ENCODE measurements at places on chromosomes 3 and 15.

DNA sequence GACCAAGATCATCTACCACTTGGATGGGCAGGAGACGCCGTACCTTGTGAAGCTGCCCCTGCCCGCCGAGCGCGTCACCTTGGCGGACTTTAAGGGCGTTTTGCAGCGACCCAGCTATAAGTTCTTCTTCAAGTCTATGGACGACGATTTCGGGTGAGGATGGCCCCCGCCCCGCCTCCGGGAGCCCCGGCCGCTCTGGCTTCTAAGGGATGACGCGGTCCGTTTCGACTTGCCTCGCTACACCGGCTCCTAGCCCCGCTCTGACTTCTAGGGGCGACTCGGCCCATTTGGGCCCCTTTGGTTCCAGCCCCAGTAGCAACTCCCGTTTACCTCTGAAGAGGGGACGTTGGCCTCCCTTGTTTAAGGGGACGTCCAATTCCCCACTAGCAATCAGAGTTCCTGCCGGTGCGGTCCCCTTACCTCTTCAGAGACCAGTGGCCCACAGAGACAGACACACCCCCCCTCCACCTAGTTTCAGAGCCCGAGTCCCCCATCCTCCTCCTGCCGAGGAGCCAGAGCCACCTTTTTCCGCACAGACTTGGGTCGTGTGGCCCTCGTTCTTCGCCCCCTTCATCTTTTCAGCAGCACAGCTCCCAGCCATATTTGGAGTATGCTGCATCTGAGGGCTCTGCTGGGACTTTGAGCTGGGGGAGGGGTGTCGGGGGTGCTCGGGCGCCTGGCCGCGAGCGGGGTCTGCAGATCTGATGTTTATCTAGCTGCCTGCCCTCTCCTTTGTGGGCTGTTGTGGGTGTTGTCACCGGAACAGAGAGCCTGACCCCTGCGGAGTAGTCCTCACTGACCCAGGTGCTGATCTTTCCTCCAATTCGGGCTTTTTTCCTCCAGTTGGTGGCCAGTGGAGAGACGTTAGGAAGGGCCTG lies 706 bp downstream of the DVL3 start:
- peak; percentile 53 for DNase-seq

- no peak for DNase-seq
These were observed 522.5 kb upstream of the AGTR1 start for GRCh38 chr3:148175214-148175613.

DNA sequence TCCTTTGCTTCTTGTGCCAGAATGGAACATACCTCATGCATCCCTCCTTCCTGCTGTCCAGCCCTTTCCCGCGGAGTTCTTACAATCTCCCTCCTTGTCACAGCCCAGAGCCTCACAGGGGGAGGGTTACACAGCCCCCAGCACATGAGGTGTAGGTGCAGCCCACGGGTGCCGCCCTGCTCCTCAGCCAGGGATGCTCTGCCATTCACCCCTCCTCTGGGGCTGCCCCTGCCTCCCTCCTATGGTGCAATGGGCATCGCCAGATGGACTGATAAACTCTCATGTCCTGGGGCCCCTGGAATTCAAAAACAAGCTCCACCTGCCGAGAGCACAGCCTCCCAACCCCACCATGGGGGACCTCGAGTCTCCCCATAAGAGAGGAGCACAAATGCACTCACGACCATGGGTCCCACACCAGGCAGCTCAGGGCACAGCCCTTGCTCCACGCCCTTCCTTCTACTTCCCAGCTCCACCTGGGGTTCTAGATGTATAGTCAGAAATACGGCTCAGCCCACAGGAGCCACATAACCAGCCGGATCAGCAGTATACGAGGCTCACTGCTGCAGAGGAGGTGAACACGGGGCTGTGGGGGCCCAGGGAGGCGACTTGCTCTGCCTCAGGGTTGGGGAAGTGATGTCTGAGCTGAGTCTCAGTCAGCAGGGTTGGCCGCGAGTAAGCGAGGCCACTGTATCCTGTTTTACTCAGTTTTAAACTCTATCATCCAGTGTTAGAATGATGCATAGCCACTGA lies 269.7 kb upstream of the LYSMD4 start:
- no peak for DNase-seq

DNA sequence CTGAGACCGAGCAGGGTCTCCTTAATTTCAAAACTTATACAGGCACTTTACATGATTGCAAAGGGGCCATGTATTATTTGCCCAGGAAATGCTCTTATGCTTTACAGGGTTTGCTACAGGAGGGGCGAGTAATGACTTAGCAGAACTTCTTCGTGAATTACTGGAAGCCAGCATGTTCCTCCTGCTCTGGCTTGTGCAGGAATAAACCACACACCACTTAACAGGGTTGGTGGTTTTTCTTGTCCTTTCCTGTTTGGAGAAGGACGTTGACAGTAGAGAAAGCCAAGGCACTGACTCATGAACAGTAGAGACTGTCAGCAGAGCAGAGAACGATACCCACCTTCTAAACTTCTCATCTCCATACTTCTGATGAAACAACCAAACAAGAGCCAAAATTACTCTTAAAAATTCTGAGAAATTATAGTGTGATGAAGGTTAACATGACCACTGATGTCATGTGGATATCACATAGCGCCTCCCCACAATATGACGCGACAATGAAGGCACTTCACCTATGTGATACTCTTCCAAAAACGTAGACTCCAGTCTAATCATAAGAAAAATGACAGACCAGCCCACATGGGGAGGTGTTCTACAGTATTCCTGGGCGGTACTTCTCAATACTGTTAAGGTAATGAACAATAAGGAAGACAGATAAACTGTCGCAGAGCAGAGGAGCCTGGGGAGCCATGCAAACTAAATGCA lies 24.7 kb upstream of the MCTP2 start:
- DNase-seq: no peak

DNA sequence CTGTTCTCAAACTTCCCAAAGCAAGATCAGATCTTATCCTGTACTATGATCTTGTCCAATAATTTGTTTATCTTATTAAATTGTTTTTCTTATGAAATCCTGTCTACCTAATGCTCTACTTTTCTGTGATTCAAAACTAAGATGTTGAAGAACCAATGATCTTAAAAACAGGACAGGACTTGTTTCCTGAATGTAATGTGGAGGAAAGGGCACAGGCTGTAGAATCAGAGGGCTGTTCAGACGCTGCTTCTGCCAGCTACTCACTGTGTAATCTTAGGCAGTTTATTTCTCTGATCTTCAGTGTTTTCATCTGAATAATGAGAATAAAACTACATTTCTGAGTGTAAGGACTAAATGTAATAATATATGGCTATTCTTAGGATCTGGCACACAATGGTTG lies 20.1 kb upstream of the DMXL2 start:
- DNase-seq: no peak

- no peak for DNase-seq
These were observed 4.7 kb downstream of the IP6K1 start for GRCh38 chr3:49781415-49782199.

GRCh38 chr3:14631101-14631497 lies 20.5 kb upstream of the CCDC174 start:
- no peak for DNase-seq

- no peak for DNase-seq
These were observed 688.8 kb upstream of the ALCAM start for GRCh38 chr3:104677932-104678331.

DNA sequence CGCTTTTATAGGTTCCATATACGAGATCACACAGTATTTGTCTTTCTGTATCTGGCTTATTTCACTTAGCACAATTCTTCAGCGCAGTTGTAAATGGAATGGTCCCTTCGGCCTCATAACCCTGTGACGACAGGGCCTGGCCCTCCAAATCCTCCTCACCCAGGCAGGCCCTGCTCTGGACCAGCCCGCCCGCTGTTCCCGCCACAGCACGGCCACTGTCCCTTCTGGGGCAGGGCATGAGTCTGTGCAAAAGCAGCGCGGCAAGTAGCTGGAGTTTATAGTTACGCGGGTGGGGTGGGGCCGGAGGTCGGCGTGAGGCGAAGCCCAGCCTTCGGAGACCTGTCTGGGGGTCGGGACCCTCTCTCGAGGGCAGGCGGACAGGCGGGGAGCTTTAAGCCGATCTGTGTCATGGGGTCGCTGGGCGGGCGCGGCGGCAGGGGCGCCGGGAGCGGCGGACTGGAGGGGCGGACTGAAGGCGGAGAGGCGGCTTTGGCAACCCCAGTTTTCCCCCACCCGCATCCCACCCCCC lies 543 bp downstream of the ARPIN start:
- DNase-seq: no peak

DNA sequence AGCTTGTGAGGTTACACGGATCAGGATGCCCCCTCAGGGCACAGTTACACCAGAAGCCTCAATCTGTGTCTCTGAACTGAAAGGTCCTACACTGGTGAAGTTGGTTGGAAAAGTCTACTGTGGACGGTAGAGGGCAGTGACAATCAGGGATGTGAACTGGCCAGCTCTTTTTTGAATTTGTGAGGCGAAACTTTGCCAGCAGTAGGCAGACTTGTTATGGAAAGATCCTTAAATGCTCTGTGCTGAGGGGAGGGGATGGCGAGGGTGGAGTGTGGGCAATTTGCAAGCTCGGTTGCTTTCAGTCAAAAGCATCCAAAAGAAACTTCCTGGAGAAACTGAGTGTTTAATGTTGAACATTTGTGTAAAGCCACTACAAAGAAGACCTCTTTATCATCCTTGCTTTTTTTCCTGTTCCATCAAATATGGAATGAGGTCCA lies 127.4 kb upstream of the ABHD17C start:
- DNase-seq: peak; percentile 2

- no peak for DNase-seq
These were observed 17.5 kb downstream of the SLC9A9 start for GRCh38 chr3:143830786-143831185.

DNA sequence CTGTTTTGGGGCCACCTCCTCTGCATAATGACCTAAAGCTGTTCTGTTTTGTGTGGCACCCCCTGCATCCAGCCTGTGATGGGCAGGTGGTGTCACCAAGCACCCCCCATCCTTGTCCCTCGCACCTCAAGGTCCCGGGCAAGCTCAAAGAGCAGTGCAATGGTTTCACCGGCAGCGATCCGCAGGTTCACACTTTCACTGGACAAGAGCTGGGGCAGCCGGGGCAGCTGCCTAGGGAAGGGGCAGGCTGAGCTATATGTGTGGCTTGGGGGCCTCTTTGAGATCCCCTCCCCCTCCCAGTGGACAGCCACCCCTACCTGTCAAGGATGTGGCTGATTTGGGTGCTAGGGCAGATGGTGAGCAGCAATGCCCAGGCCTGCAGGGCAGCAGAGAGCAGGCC lies 3.1 kb downstream of the IFRD2 start:
- DNase-seq: no peak

DNA sequence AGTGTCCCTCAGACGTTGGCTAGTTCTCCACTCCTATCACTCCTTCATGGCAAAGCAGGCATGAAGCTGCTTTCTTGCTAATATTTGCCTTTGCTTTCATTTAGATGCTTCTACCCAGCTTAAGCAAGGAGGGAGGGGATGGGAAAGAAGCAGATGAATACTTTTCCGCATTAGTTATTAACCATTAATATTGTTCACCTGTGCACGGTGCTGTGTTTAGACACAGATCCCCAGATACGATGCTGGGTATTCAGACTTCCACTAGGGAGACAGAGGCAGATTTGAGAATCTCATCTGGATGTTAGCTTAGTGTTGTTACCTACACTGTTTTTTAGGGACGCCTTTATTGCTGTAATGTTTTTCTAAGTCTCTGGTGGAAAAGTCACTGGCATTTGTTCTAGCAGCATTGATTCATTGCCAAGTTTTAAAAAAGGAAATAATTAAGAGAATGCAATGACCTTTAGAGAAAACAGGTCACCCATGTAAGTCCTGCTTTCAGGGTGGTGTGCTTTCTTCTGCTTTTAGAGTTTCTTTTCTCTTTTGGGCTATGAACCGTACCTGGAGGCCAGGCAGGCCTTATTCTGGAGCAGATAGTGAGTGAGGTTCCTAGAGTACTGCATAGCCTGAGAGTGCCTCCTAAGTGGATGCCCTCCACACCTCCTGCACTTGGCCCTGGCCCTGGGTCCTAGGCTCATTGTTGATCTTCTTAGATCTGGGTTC lies 55.5 kb downstream of the MYZAP start:
- DNase-seq: no peak

DNA sequence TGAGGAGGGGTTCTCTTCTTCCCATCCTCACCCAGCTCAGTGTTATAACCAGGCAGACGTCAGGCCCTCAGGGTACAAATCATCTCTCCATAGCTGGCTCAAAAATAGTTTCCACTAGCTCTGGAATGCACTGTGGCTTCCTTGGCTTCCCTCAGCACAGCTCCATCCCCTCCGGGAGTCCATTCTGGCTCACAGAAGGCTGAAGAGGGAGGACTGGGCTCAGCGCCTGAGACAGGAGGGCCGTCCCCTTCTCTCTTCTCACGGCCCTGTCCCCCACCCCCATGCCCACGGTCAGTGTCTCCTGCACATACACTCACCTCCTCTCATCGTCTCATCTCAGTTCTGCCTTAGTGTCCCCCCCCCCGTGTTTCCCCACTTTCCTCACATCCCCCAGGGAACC lies 50.1 kb downstream of the UMPS start:
- DNase-seq: no peak
